ENCODE measurements at places on chromosomes 1 and 21. TPM values are rescaled to one million over a fixed set of nuclear protein-coding genes. Genes with fewer than 3 reads are reported as not detected.

DNA sequence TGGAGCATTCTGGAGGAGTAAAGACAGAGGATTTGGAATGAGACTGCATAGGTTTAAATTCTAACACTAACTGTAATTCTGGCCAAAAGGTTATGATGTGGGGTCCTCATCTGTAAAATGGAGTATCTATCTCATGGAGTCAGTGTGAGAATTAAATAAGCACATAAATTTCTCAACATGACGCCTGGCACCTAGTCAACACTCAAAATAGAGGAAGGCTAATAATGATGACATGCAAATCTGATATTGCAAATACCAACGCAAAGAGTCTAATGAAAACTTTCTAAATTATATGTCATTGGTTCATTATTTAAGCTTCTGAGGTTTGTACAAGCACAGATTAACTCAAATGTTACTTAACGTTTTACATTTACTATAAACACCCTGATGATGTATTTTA lies 29.6 kb downstream of the APP start:
- peaks cover 32% of the 10 kb centered on the region for H3K36me3 ChIP-seq
- H3K4me1 ChIP-seq: peaks cover 33% of the 10 kb centered on the region
- no peaks in the 10 kb centered on the region for H3K27me3 ChIP-seq
- H3K4me3 ChIP-seq: no peak overlapping the region

DNA sequence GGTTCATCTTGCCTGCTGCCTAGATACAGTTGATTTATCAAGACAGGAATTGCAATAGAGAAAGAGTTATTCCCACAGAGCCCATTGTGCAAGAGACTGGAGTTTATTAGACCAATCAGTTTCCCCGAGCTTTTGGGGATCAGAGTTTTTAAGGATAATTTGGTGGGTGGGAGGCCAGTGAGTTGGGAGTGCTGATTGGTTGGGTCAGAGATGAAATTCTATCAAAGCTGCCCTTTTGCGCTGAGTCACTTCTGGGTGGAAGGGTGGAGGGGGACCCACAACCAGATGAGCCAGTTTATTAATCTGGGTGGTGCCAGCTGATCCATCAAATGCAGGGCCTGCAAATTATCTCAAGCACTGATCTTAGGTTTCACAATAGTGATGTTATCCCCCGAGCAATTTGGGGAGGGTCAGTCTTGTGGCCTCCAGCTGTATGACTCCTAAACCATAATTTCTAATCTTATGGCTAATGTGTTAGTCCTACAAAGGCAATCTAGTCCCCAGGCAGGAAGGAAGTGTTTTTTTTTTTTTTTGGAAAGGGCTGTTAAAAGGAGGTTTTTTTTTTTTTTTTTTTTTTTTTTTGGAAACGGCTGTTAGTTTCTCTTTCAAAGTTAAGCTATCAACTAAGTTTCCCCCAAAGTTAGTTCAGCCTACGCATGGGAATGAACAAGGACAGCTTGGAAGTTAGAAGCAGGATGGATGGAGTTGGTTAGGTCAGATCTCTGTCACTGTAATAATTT lies 7.4 kb downstream of the SLC16A4 start:
- H3K4me1 ChIP-seq: no peaks in the 10 kb centered on the region
- no peak overlapping the region for H3K4me3 ChIP-seq
- H3K27me3 ChIP-seq: no peaks in the 10 kb centered on the region
- H3K27ac ChIP-seq: no peak overlapping the region
- no peak for DNase-seq

GRCh38 chr1:234572966-234573365 lies 37.0 kb downstream of the IRF2BP2 start:
- H3K4me1 ChIP-seq: no peaks in the 10 kb centered on the region
- no peak overlapping the region for H3K27ac ChIP-seq
- no peaks in the 10 kb centered on the region for H3K36me3 ChIP-seq

DNA sequence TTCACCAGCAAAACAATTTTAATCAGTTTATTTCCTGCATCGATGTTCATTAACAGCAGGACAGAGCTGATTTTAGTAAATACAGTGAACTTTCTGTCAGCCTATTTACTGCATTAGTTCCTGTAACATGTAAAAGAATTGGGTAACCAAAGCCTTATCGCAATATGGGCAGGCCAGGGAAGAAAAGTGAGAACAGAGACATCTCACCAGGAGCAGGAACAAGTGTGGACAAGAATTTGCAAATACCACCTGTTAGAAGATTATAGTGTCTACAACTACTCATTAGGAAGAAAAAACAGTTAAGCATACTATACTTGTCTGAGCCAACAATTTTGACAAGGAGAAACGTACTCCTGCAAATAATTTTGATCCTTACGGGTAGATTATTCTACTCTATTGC lies 1293.9 kb downstream of the PLA2G4A start:
- H3K36me3 ChIP-seq: no peaks in the 10 kb centered on the region
- H3K4me1 ChIP-seq: no peaks in the 10 kb centered on the region

- H3K27me3 ChIP-seq: no peaks in the 10 kb centered on the region
- no peak overlapping the region for H3K27ac ChIP-seq
- no peaks in the 10 kb centered on the region for H3K36me3 ChIP-seq
- no peak overlapping the region for H3K4me3 ChIP-seq
- DNase-seq: no peak
These were observed 13.2 kb downstream of the MAN1C1 start for GRCh38 chr1:25629836-25630235.

DNA sequence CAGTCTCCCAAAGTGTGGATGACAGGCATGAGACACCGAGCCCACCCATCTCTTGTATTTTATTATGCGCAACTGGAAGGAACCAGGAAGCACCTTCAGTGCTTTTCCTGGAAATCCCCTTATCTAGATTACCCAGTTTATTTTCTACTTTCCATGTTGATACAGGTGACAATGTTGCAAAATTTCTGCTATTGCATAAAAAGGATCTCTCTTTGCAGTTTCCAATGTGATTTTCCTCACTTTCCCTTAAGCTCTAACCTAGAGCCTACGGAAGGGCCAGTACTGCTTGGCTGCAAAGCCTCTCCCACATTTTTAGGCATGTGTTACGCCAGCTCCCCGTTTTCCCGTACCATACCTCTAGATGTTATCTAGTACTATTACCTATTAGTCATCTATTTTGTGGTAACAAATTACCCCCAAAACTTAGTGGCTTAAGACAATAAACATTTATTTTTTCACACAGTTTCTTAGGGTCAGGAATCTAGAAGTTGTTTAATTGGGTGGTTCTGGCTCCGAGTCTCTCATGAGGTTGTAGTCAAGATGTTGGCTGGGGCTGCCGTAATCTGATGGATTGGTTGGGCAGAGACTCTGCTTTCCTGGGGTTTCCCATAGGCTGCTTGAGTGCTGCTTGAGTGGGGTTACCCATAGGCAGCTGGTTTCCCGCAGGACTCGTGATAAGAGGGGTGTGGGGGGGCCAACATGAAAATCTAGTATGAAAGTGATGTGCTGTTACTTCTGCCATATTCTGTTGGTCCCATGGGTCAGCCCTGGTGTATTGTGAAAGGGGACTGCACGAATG lies 131.5 kb upstream of the HNRNPU start:
- peaks cover 14% of the 10 kb centered on the region for H3K36me3 ChIP-seq
- no peak overlapping the region for H3K27ac ChIP-seq
- H3K4me1 ChIP-seq: no peaks in the 10 kb centered on the region
- DNase-seq: no peak
- no peaks in the 10 kb centered on the region for H3K27me3 ChIP-seq

DNA sequence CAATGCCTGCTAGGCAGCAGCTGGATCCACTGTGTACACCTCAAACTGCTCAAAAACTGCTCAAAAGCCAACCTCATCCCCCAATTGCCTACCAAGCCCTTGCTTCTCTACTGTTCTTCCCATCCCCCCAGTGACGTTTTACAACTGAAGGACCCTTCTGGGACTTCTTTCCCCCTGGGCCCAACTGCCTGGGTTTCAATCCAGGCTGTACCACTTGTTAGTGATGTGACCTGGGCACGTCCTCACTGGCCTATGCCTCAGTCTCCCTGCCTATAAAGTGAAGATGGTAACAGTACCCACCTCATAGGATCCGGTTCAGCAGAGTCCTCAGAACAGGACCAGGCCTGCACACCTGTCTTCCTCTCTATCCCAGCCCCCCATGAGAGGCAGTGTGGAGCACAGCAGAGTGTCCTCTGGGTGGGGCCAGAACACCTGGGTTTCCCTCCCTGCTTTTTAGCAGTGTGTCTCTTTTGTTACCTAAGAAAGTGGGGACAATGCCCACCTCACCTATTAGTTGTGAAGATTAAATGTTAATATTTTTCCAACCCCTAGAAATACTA lies 1.9 kb upstream of the TEKT2 start:
- H3K27me3 ChIP-seq: no peaks in the 10 kb centered on the region
- no peak overlapping the region for H3K27ac ChIP-seq
- no peak for DNase-seq

The S100PBP gene
- total RNA-seq: 66.1 TPM

The SERTAD4 gene
- 1.1 TPM for total RNA-seq
